ENCODE measurements at places on chromosomes 2 and 18.

DNA sequence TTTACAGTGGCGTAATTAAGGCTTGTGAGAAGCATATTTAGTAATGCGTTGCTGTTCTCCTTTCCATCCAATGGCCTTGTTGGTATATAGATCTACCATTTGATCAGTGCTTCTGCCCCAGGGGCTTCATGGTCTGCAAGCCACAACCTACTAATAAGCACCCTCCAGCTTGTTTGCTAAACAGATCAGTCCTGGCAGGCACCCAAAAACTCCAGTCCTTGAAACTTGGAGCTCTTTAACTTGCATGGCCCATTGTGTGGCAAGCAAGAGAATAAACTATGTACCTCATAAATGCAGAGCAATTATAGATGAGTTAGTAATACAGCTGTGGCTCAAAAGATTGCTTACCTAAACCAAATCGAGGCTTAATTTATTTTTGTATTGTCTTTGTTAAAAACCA lies 158.5 kb downstream of the FTCDNL1 start:
- no peak for DNase-seq
- H3K4me1 ChIP-seq: no peaks in the 10 kb centered on the region
- no peaks in the 10 kb centered on the region for H3K27me3 ChIP-seq
- no peak overlapping the region for H3K27ac ChIP-seq

DNA sequence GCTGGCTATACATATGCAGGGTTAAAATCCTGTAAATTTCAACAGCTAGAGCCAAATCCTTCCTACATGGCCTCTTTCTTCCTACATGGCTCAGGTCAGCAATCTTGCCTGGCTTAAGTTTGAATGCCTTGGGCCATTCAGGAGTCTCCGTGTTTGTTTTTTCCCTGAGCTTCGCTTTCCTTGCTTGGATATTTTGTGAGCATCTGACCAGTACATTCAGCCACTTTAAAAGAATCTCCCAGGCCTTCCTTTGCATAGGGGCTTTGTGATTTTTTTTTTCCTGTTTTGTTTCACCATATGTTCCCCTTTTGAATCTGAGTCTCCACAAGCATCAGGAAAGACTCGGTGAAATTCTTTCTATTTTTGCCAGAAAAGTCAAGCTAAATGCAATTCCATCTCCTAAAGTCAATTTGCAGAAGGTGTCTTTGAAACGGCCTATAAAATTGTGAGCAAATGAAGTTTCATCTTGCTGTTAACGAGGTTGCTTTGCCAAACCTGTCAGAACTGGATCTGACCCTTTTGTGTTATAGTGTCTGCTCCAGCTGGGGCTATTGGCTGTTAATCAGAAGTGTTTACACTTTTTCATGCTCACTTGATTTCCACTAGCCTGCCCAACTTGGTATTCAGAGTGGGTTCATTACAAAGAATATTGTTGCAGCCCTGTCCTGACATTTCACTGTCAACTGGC lies 256.9 kb downstream of the DCC start:
- H3K27me3 ChIP-seq: no peaks in the 10 kb centered on the region
- H3K36me3 ChIP-seq: no peaks in the 10 kb centered on the region
- no peak for DNase-seq
- H3K4me3 ChIP-seq: no peak overlapping the region

GRCh38 chr2:179932786-179933185 lies 71.4 kb upstream of the ZNF385B start:
- H3K27me3 ChIP-seq: no peaks in the 10 kb centered on the region
- no peak overlapping the region for H3K4me3 ChIP-seq
- no peaks in the 10 kb centered on the region for H3K4me1 ChIP-seq
- H3K36me3 ChIP-seq: no peaks in the 10 kb centered on the region
- no peak overlapping the region for H3K27ac ChIP-seq

DNA sequence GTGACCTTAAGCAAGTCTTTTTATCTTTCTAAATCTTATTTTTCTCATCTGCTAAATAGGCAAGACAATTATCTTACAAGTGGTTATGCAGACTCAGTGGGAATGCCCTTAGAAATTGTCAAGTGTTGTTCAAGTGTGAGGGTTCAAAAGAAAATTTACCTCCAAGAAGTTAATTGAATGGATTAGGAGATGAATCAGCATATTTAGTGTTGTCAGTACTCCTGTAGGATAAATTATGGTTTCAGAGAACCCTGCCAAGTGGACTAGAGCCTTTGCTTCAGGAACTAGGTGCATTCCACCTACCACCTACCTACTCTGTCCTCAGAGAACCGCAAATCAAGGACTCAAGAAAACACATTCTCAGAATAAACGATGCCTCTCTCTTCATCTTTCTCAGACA lies 69.8 kb upstream of the KCTD1 start:
- no peak overlapping the region for H3K4me3 ChIP-seq
- no peak overlapping the region for H3K27ac ChIP-seq
- DNase-seq: no peak
- no peaks in the 10 kb centered on the region for H3K27me3 ChIP-seq
- no peaks in the 10 kb centered on the region for H3K4me1 ChIP-seq
- H3K36me3 ChIP-seq: no peaks in the 10 kb centered on the region

DNA sequence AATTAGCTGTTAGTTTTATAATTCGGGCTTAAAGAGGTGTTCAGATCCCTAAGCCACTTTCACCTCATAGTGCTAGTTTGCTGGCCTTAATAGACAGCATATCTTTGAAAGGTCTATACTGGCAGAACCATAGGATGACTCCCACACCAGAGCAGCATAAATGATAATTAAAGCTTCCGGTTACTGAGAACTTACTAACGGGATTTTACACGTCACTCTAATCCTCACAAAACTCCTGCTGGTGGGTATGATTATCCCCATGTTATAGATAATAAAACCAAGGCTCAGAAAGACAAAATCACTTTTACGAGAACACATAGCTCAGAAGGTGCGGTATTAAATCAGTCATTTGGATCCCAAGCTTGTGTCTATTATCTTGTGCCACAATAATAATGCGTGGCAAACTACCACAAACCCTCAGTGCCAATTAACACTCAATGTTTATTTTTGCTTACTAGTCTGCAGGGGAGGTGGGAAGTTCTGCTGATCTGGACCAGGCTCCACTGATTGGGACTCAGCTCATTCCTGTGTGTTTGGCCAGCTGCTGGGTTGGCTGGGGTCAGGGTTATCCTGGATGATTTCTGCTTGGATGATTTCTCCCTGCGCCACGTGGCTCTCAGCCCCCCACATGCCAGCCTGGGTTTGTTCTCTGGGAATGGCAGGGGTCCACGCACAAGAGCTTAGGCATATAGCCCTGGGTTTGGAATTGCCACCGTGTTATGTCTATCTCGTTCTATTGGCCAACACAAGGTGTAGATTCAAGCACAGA lies 62.3 kb downstream of the TRIB2 start:
- no peak overlapping the region for H3K4me3 ChIP-seq
- no peaks in the 10 kb centered on the region for H3K36me3 ChIP-seq
- DNase-seq: no peak
- no peak overlapping the region for H3K27ac ChIP-seq

GRCh38 chr2:178227187-178227586 lies 32.9 kb downstream of the OSBPL6 start:
- H3K36me3 ChIP-seq: no peaks in the 10 kb centered on the region
- no peak overlapping the region for H3K27ac ChIP-seq
- no peaks in the 10 kb centered on the region for H3K27me3 ChIP-seq
- peak; percentile 76 for DNase-seq
- H3K4me3 ChIP-seq: no peak overlapping the region
- no peaks in the 10 kb centered on the region for H3K4me1 ChIP-seq

GRCh38 chr2:105446501-105446900 lies 47.6 kb upstream of the FHL2 start:
- peaks cover 13% of the 10 kb centered on the region for H3K27me3 ChIP-seq
- H3K4me1 ChIP-seq: peaks cover 14% of the 10 kb centered on the region
- H3K27ac ChIP-seq: no peak overlapping the region
- DNase-seq: no peak
- H3K4me3 ChIP-seq: no peak overlapping the region

GRCh38 chr18:52339891-52340371 lies at the start of gene DCC:
DCC (plus strand) TSS chr18:52340197; CDS start chr18:52340788, 591 bp downstream.
- no peaks in the 10 kb centered on the region for H3K4me1 ChIP-seq
- H3K36me3 ChIP-seq: no peaks in the 10 kb centered on the region
- peak; percentile 45 for DNase-seq
- no peak within 1 kb of the TSS for H3K4me3 ChIP-seq
- no peaks in the 10 kb centered on the region for H3K27me3 ChIP-seq
- no peak within 1 kb of the TSS for H3K27ac ChIP-seq

GRCh38 chr2:113974727-113975126 lies 84.8 kb downstream of the ACTR3 start:
- no peaks in the 10 kb centered on the region for H3K27me3 ChIP-seq
- H3K27ac ChIP-seq: no peak overlapping the region
- no peak for DNase-seq
- H3K36me3 ChIP-seq: peaks cover 12% of the 10 kb centered on the region

- H3K4me1 ChIP-seq: peaks cover 19% of the 10 kb centered on the region
- no peak for DNase-seq
- H3K4me3 ChIP-seq: no peak overlapping the region
- no peaks in the 10 kb centered on the region for H3K36me3 ChIP-seq
- H3K27me3 ChIP-seq: no peaks in the 10 kb centered on the region
Measured at GRCh38 chr2:224924631-224925030, 117.6 kb downstream of the DOCK10 start.

DNA sequence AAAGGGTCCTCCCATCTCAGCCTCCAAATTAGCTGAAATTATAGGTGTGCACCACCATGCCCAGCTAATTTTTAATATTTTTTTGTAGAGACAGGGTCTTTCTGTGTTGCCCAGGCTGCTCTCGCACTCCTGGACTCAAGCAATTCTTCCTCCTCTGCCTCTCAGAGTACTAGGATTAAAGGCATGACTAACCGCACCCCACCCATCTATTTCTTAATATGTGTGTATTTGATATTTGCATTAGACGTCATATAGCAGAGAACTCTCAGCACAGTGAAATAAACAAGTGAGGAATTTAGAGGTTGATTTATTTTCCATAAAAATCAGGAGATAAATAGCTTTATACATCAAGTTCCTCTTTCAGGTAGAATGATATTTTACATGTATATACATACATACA lies 213.5 kb downstream of the FSIP2 start:
- no peaks in the 10 kb centered on the region for H3K4me1 ChIP-seq
- no peak overlapping the region for H3K4me3 ChIP-seq
- no peak for DNase-seq
- H3K36me3 ChIP-seq: no peaks in the 10 kb centered on the region

DNA sequence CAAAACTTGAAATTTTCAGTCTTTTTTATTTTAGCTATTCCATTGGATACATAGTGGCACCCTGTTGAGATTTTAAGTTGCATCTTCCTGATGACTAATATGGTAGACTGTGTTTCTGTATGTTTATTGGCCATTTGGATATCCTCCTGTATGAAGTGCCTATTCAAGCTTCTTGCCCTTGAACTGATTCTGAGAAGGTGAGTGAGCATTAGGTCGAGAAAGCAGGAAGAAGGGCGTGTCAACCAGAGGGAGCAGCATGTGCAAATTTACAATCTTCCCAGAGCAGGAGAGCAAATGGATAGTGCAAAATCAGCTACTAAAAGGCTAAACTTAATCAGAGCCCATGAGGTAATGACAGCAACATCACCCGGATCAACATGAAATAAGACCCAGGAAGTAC lies 8.6 kb downstream of the INPP1 start:
- H3K4me3 ChIP-seq: no peak overlapping the region
- DNase-seq: no peak
- H3K36me3 ChIP-seq: no peaks in the 10 kb centered on the region
- no peaks in the 10 kb centered on the region for H3K27me3 ChIP-seq
- H3K4me1 ChIP-seq: peaks cover 4% of the 10 kb centered on the region
- no peak overlapping the region for H3K27ac ChIP-seq

DNA sequence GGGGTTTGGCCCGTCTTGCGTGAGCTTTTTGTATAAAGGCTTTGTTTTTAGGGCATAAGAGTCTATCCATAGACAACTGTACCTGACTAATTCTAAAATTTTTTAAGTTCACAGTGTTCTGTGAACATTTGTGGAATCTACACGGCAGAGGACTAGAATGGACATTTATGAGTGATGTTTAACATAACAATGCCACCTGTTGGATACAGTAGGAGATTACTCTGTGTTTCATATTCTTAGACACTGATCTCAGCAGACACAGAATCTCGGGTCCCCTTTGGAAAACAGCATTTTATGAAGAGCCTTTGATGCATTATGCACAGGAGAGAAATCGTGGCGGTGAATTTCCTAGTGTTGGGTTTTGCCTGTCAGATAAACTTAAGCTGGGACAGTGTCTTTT lies 752.2 kb downstream of the DPP10 start:
- no peaks in the 10 kb centered on the region for H3K36me3 ChIP-seq
- no peaks in the 10 kb centered on the region for H3K4me1 ChIP-seq
- no peak overlapping the region for H3K4me3 ChIP-seq
- no peaks in the 10 kb centered on the region for H3K27me3 ChIP-seq
- no peak overlapping the region for H3K27ac ChIP-seq

DNA sequence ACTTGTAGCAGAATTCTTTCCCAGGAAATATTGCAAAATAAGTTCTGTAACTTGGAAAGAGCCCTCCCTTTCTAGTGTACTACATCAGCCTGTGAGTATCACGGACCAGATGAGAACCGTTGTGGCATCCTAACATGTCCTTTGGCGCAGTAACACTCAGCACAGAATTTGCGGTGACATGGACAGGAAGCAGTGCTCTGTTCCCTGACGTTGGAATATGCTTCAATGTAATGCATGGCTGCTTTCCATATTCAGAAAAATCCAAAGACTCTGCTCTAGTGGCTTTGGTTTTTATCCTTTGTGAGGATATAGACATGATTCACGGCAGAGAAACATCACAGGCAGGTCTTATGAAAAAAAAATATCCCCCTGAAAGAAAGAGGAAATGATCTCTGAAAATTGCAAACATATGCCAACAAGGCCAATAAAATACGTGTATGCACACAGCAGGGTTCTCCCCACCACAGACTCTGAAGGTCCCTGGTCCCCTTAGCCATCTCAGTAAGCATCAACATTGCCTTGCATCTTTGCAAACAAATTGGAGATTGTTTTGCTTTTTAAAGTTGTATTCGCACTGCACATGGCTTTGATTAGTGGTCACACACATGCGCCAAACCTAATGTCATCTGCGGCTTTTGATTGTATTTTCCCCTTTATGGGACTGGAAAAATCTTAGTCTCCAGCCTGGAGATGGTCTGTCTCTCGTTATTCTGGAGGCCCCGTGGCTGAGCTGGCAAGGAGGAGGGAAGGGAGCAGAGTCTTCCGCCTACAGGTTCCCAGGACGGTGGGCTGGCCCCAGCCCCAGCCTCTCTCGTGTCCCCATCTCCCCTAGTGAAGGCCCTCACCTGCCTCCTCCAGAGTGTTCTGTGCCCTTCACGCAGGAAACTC lies 122.9 kb downstream of the COPS8 start:
- H3K27me3 ChIP-seq: no peaks in the 10 kb centered on the region
- no peak overlapping the region for H3K4me3 ChIP-seq
- H3K36me3 ChIP-seq: no peaks in the 10 kb centered on the region
- DNase-seq: peak; percentile 96
- peaks cover 30% of the 10 kb centered on the region for H3K4me1 ChIP-seq

DNA sequence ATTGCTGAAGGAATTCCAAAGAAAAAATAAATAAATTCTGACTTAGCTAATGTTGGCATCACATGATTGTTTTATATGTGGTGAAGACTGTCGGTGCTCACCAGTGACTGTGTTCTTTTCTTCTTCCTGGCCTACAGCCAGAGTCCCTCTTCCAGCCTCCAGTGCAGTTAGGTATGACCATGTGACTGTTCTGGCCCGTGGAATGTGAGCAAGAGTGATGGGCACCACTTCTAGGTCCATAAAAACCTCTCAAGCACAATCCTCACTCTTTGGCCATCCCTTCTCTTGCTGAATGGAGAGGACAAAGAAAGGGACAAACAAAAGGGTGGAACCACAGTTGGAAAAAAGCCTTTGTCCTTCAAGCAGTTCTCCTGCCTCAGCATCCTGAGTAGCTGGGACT lies 39.0 kb upstream of the BMPR2 start:
- no peak overlapping the region for H3K4me3 ChIP-seq
- no peak overlapping the region for H3K27ac ChIP-seq
- no peaks in the 10 kb centered on the region for H3K27me3 ChIP-seq
- no peak for DNase-seq
- H3K4me1 ChIP-seq: peaks cover 3% of the 10 kb centered on the region

Measured in IMR-90 (cell line).